Activated CD4-positive, alpha-beta T cell treated with anti-CD3 and anti-CD28 coated beads, Interleukin-2, Interleukin-6, amounts not matched to agents 100 ng/mL and 50 ng/mL, durations not matched to agents 16 hours and 8 hours (primary cell): ENCODE measurements at places on chromosomes 5 and 9.

GRCh38 chr9:138010861-138011260 lies 133.3 kb downstream of the CACNA1B start:
- no peak for DNase-seq

DNA sequence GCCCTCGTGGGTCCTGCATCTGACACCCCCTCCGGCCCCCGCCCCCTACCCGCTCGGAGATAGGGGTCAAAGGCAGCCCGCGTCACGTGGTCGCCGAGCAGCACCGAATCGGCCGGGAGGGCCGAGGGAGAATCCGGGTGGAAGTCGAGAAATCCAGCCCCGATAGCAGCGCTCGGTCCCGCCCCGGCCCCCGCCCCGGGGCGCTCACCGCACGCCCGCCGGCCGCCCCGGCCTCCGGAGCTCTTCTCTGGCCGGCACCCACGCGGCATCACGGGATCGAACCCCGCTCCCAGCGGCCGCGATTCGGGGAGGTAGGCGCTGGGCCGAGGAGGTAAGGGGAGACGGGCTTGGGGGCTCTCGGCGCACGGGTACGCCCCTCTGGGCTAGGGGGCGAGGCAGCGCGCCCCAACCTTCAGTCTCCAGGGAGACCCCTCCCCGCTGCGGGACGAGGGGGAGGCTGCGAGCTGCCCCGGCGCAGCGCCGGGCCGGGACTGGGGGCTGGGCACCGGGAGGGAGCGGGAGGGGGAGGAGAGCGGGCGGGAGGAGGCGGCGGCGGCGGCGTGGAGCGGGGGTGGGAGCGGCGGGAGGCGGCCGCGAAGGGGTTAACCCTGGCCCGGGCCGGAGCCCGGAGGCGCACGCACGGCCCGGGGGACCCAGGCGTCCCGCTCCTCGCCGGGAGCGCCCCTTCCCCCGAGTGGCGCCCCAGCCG lies 22.1 kb upstream of the NDST1 start:
- DNase-seq = peak; percentile 16

- peak; percentile 77 for DNase-seq
Observed at GRCh38 chr5:172479034-172479783, 24.9 kb upstream of the SH3PXD2B start.

DNA sequence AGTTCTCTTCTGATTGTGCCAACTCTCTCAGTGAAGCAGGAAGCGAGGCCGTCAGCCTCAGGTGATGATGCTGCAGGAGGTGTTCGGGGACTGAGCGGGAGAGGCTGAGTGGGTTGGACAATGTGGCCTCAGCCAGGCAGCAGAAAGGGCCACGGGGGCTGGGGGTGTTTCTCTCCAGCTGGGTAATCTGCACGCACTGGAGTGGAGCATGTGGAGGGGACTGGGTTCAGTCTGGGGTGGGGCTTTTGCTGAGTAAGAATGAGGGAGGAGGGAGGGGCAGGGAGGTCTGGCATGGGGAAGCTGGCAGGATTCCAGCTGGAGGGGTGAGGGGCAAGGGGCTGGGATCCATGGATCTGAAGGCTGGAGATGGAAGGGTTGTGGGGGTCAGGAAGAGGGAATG lies 60.8 kb upstream of the PHYKPL start:
- no peak for DNase-seq

- no peak for DNase-seq
Observed at GRCh38 chr5:124692324-124692723, 54.1 kb downstream of the ZNF608 start.

- DNase-seq = no peak
Observed at GRCh38 chr5:168244838-168245559, 46.4 kb upstream of the WWC1 start.

DNA sequence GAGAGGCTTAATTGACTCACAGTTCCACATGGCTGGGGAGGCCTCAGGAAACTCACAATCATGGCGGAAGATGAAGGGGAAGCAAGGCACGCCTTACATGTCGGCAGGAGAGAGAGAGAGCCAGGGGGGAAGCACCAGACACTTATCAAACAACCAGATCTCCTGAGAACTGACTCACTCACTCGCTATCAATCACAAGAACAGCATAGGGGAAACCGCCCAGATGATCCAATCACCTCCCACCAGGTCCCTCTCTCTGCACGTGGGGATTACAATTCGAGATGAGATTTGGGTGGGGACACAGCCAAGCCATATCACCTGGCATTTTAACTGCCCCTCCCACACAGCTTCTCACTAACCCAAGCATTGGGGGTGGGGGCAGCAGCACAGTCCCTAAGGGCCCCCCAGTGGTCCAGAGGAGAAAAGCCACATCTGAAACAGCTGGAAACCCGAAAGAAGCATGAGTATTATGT lies 76.1 kb upstream of the ASS1 start:
- peak; percentile 32 for DNase-seq

DNA sequence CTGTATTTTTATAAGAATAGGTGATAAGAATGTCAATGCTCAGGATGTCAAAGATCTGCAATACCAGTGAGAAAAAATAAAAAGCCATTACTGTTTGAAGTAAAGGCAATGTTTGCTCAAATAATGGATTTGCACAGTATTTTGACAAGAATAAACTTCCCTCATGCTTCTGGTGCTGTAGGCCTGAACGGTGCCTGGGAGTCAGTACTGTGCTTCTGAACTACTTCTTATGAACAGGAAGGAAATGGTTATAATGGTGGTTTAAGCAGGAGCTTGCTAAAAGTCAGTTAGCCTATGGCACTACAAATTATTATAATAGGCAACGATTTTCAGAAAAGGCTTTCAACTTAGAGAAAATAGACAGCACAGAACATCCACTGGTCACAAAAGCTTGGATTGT lies 548.3 kb upstream of the CDH18 start:
- no peak for DNase-seq

DNA sequence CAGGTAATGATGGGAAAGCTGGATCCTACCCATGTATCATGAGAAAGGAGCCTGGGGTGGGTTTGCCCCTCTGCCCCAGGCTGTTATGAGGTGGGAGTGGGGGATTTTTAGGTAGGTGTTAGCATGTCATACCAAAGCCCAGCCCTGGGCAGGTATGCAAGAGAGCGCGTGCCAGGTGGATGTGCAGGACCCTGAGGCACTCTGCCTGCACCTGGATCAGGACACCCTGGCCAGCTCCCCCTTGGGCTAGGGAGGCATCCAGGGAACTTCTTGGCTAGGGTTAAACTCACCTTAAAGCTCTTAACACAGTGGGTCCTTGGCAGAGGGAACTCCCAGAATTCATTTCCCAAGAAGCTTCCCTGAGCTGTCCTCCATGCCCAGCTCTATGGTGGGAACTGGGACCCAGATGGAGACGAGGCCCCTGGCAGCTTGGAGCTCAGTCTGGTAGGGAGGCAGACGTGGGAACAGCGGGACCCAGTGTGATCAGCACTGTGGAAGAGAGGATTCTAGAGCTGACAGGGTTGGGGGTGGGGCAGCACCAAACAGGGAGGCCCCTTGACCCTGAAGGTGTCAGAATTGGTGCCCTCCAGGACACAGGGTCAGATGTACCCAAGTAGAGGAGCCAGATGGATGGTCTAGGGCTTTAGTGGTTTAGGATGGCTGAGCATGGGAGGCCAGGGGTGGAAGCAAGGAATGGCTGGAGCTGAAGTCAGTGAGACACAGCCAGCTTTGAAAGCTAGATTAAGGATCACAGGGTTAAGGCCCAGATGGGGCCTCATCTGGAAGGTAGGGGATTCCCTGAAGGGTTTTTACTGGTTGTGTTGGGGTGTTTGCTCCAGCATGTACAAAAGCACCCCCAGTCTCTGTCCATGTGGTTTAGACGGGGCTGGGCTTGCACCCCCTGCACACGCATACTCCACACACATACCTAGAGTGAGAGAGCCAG lies 2.2 kb upstream of the PRR7 start:
- DNase-seq = no peak
